ENCODE measurements at places on chromosomes 11 and 22.
A peak's percentile ranks its signal among the peaks of the same experiment; 100 is the strongest.

DNA sequence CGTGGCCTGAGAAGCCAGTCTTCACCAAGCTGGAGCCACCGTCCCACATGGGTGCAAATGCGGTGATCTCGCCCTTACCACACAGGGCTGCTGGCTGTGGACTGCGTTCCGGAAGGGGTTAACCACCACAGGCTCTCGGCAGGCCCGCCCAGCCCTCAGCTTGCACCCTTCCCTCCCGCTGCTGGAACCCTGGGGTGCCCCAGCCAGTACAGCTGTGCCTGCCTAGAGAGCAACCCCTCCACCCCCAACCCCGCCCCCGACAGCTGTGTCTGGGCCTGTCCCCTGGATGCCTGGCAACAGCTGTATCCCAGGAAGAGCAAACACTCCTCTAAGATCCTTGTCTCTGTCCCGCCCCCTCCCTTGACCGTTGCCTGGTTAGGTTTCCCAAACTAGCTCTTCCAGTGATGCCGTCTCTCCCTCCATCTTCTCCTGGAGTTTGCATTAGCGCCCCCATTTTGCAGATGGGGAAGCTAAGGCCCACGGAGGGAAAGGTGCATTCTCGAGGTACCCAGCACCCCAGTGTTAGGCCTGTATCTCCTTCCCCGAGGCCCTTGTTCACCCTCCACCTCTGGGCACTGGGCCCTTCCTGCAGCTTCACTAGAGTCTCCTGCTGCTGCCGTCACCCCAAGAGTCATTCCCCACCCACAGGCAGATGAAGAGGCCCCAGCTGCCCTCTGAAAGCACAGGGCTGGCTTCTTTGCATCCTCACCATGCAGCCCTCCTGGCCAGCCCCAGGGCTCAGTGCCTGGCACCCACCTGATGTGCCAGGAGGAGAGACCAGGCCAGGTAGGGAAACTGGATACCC, 12.6 kb upstream of the COX8A start:
- DNase-seq = peak; percentile 68

DNA sequence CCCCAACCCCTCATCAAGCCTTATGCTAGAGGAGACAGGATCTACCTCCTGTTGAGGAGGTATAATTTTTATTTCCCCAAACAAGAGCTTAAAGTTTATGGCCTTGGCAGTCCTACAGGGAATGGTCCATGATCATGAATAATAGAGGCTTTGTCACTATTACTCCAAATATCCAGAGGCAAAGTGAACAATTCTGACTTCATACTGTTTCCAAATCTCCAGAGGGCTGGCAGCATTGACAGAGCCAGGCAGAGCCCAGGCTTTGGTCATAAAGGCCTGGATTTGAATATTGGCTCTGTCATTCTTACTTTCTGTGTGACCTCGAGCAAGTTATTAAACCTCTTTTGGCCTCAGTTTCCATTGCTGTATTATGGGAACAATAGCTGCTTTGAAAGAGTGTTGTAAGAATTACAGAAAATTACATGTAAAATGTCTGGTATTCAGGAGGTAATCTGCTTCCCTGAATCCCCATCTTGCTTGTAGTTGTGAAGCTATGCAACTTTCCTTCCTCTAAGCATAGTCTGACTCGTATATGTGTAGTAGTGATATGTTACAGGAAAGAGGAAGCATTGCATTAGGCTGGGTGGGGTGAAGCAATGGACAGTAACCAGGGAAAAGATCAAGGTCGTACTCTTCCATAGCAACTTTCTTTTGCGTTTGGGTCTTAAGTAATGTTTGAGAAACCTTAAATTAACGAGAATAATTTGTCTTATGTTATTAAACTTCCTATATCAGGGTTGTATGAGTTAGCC, 88.8 kb downstream of the CD44 start:
- DNase-seq = peak; percentile 51

DNA sequence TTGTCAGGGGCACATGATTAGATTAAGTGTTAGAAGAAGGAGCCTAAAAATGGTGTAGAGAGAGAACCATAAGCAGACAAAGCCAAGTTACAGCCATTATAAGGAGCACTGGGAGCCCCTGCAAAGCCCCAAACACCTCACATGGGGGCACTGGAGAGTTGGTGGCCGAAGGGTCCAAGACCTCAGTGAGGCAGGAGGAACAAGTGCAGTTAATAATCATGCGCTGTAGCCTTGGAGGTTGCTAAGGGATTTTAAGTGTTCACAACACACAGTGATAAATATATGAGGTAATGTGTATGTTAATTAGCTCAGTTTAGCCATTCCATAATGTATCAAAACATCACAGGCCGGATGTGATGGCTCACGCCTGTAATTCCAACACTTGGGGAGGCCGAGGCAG, 54.4 kb upstream of the JAM3 start:
- no peak for DNase-seq

GRCh38 chr11:126628790-126629621, 273.5 kb downstream of the ST3GAL4 start:
- DNase-seq = peak; percentile 99

- DNase-seq = no peak
Measured at GRCh38 chr11:3904228-3904627, 48.8 kb downstream of the STIM1 start.

DNA sequence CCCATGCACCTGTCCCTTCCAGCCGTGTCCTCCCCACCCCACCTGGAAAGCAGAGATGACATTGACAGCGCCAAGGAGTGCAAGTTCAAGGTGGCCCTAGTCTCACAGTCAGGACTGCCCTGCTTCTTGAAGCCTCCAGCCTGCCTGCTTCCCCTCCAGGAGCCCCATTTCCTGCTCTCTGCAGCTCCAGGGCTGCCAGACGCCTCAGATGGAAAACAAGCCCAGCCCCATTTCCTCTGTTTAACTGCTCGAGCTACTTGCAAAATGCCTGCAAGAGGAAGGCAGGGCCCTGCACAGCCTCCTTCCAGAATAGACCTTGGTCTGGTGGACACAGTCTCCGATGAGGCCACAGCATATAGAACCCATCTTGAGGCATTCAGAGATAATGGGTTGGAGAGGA, 5.0 kb upstream of the DGKZ start:
- no peak for DNase-seq

- no peak for DNase-seq
Measured at GRCh38 chr11:44760477-44760872, 33.7 kb downstream of the TSPAN18 start.

GRCh38 chr22:42356533-42356932, 75.7 kb downstream of the NFAM1 start:
- DNase-seq = no peak

DNA sequence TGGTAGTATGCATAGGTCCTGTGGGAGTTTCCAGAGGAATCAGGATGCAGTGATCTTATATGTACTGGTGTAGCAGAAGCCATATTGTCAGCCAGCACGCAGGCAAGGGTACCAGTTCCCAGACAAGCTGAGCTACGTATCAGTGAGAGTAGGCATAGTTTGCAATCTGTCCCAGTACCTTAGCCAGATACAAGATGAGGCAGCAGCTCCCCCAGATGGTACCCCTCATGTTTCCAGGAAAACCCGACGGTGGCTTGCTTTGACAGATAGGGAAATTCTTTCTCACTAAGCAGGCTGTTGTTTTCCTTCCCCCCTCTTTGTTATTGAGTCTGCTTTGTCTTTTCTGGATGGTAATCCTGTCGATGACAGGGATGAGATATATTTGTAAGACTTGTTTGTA, 109.7 kb upstream of the RRM1 start:
- no peak for DNase-seq

DNA sequence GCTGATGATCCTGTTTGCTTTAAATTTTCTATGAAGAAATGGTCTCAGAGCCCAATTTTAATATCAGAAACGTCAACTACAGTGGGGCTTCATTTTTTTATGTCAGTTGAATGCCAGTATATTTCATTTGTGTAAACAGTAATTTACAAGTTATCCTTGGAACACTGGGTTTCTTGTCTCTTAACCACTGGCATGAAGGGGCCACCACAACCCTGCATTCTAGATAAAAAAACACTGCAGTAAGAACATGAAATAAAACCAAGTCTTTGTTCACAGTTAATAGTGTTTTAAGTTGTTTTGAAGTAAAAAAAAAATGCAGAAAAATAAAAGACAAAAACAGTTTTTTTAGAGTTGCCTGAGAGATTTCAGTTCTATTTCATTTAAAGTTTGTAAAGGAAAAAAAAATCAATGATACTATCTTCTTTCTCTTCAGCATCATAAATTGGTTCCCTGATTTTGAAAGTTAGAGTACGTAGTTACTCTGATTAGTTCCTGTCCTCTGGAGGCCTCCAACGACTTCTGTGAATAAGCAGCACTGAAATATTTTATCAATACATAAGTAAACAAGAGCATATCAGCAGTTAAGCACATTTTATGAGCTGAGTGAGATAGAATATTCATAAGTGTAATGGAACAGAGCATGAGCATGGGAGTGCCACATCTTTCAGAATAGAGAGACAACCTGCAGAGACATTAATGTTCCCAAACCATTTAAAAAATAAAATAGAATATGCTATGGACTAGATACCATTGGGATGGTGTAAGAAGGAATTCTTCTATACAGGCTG, 7.8 kb upstream of the DDI1 start:
- DNase-seq = peak; percentile 47

- DNase-seq = peak; percentile 17
Measured at GRCh38 chr11:83122050-83122449, 34.9 kb upstream of the PCF11 start.

GRCh38 chr11:112584672-112585071, 324.0 kb upstream of the PLET1 start:
- DNase-seq = no peak

- no peak for DNase-seq
Measured at GRCh38 chr11:132346558-132347148, 976.2 kb downstream of the NTM start.

GRCh38 chr11:35029979-35030682, 108.8 kb upstream of the CD44 start:
- DNase-seq = peak; percentile 77

DNA sequence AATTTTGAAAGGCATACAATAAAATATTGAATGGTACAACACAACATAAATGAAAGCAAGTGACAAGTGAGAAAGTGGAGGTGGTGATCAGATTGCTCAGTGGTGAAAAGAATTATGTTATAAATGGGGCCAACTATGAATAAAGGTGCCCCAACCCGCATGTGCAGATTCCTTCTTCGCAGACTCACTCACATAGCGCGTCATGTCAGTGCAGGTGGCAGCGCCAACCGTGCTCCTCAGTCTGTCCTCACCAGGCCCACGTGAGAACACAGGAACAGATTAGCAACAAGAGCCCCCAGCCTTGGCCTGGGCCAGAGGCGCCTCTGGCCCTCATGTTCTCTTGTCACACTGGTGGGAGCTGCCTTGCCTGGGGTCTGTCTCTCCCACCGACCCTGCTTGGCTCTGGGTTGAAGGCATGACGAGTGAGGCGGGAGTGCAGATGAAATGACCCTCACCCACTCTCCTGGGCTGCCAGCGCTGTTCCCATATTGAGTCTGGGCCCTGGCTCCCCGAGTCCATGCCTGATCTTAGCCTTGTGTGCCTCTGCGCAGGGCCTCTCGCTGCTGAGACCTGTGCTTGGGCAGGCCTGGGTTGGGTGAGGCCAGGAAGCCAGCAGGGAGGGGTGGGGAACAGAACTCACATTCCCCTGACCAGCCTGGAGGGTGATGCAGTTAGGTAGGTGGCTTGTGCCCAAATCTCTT, 6.4 kb downstream of the ATG16L2 start:
- DNase-seq = no peak

DNA sequence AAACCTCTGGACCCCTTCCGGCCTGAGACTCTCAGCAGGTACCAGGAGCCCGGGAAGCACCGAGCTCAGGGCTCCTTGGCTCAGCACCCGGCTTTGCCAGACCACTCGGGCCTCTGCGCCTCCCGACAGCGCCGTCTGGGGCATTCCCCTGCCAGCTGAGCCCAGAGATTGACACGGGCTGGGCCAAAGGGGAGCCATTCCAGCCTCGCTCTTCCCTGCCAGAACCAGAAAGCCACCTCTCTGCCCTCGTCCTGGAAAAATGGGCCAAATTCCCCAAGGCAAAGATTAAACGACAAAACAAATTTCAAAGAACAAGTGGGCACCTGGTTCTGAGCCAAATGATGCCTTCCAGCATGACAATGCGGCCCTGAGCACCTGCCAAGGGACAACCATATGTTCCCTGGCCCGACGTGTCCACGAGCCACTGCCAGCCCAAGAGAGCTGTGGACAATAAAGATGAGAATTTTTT, 59.3 kb downstream of the CELSR1 start:
- DNase-seq = no peak

DNA sequence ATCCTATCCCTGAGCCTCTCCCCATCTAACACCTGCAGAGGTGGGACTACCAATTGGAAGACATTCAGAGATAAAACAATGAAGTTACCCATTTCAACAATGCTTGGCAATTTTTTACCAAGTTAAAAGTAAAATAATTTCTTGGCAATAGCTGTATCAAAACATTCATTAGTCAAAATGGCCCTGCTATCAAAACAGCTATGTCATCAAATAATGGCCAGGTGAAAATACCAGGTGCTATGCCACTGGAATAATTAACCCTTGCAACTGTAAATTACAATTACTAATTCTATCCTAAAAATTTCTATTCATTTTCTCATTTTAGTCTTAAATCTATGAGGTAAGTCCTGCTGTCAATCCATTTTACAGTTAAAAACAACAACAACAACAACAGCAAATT, 43.3 kb downstream of the NOX4 start:
- no peak for DNase-seq

DNA sequence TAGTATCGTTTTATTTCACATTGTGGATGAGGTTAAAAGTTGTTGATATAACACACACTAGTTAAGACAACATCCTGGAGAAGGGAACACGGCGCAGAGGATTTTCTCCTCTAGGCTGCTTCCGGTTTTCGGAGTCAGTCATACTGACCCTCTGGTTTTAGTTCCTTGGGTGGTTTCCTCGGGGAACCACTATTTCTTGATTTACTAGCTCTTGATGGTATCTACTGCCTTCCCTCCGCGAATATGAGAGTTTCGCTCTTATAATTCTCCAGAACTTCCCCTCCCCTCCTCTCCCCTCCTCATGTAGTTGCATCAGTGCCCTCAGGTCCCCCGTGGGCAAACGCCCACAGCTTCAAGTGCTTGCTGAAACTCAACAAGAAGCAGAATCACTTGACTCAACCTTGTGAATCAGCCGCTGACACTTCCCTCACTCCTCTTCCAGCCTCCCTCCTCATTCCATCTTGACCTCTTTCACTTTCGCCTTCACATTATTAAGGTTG, 15.9 kb upstream of the APOBEC3A start:
- DNase-seq = no peak

- peak; percentile 70 for DNase-seq
Measured at GRCh38 chr11:94934362-94934761, 39.0 kb downstream of the CWC15 start.

GRCh38 chr22:21014726-21015465, at the start of gene P2RX6:
Gene P2RX6 (plus strand): TSS chr22:21015165. CDS start chr22:21015175, 10 bp downstream.
- DNase-seq = peak; percentile 33

GRCh38 chr11:15123849-15124248, 9.1 kb downstream of the INSC start:
- peak; percentile 91 for DNase-seq

GRCh38 chr11:83115026-83115425, 41.9 kb upstream of the PCF11 start:
- no peak for DNase-seq
